Fibroblast of the aortic adventitia (primary cell): ENCODE measurements at places on chromosomes 1 and 21.

- DNase-seq = no peak
Observed at GRCh38 chr1:36096500-36097432, 8.1 kb downstream of the ADPRS start.

DNA sequence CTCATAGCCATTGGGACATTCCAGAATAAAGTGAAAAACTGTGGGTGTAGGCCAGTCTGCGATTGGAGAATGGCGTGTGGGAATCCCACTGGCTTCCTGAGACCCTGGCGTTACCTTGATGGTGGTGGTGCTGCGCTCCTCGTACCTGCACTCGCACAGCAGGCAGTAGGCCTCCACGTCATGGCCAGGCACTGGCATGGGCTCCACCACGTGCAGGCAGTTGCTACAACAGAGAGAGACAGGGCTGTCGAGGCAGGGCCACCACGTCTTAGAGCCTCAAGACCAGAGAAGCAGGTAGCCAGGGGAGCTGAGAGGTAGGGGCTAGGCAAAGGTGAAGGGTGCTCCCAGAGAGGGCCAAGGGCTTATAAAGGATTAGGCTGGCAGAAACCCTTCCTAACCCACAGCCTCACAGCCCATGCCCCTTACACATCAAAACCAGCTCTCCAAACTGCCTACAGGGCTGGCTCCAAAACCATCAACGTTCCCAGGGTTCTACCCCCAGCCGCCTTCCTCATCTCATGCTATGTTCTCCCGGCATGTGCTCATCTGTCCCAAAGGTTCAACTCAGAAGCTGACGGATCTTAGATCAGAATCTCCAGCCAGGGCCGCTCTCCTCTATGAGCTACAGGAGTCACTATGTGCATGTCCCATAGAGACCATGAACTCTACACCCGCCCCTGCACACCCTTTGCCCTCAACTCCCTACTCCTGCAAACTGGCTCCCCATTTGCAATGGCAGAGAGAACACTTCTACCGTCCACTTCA is 7.5 kb downstream of the TMEM9 start:
- DNase-seq = no peak

GRCh38 chr1:224116131-224116530 is 2.2 kb downstream of the FBXO28 start:
- peak; percentile 70 for DNase-seq

GRCh38 chr1:94068096-94068998 is 52.6 kb downstream of the ABCA4 start:
- DNase-seq = no peak

- no peak for DNase-seq
Observed at GRCh38 chr1:53547231-53547790, 88.1 kb downstream of the DMRTB1 start.

GRCh38 chr21:31268090-31268489 is 76.0 kb downstream of the TIAM1 start:
- DNase-seq = no peak

GRCh38 chr1:49466961-49467360 is 556.8 kb downstream of the AGBL4 start:
- no peak for DNase-seq

- no peak for DNase-seq
Observed at GRCh38 chr1:226706684-226707083, 32.4 kb downstream of the ITPKB start.

DNA sequence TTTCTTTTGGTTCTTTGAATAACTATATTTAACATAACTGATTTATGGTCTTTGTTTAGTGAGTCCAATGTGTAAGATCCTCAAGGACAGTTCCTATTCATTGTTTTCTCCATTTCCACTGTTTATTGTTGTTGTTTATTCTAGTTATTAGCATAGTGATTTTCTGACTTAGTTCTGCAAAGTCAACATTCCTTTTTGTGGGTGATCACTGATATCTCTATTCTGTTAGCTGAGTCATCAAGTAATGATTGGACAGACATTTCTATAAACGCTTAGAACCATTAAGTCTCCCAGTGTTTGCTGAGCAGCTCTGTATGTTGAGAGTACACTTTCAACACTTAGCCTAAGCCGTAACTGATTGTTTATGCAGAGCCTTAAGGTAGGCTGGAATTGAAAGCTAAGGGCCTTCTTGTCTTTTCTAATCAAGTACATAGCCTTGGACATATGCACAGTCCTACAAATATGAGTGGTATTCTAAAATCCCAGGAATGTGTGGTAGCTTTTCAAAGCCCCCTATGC is 87.1 kb downstream of the SLC5A9 start:
- no peak for DNase-seq

GRCh38 chr1:97042551-97042950 is 321.0 kb downstream of the PTBP2 start:
- peak; percentile 59 for DNase-seq

- no peak for DNase-seq
Observed at GRCh38 chr1:234488054-234489006, 9.4 kb upstream of the TARBP1 start.

DNA sequence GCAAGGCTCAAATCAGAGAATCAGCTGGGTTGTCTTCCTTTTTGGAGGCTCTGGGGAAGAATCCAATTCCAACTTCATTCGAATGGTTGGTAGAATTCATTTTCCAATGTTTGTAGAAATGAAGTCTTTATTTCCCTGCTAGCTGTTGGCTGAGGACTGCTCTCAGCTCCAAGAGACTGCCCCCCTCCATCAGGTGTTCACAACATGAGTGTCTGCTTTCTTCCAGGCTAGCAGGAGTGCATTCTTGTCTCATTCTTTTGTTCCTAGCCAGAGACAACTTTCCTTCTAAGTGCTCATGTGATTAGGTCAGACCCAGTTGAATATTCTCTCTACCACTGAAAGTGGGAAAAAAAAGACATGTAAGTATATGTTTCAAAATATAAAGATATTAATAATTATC is 95.2 kb downstream of the HLX start:
- DNase-seq = no peak

DNA sequence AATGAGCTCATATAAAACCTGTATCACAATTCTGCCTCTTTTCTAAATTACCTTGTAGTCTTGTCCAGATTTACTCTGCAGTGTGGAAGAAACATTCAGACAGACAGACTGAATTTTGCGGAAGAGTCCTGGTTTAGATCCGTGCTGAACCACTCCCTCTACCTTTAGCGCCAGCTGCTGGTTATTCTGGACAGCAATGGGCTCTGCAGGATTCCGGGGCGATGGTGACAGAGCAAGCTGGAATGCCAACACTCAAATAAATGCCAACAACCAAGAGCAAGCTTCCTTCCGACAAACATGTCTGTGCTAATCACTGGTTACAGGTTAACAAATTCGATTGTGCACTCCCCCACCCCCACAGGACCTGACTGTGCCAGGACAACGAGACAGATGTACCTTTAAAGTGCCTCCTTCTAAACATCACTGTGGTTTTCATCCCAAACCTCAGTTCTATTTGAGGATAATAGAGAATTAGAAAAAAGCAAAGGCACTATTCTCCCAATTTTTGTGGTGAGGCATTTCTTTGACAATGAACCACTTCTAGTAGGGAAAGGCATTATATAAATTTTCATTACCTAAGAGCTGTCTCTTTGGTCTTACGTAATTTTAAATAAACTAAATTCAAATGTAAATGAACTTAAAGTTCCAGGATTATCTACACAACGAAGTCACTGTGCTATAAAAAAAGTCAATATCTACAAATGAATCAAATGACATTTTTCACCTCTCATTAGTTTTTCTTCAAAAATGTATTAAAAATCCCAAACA is 90.4 kb downstream of the INTS7 start:
- peak; percentile 49 for DNase-seq

GRCh38 chr21:42820616-42821465 is 58.5 kb downstream of the WDR4 start:
- no peak for DNase-seq

GRCh38 chr1:198056255-198056654 is 100.5 kb upstream of the NEK7 start:
- DNase-seq = no peak

DNA sequence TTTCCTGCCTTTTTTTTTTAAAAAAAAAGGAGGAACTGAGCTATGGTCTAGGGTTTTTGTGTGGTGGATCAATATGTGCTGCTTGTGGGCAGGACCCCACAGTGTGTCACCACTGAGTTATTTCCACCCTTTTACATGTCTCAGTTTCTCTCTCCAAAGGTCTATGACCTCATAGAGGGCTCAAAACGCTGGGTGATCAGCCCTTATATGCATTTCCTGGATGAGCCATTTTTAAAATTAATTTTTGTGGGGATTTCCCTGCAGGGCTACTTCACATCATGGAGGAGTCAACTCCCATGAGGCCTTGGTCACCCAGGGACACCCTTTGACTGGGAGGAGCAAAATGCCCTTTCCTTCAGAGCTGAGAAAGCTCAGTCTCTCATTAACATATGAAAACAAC is 20.7 kb upstream of the HAO2 start:
- DNase-seq = no peak

GRCh38 chr1:19739628-19740027 is 60.1 kb downstream of the TMCO4 start:
- DNase-seq = no peak

DNA sequence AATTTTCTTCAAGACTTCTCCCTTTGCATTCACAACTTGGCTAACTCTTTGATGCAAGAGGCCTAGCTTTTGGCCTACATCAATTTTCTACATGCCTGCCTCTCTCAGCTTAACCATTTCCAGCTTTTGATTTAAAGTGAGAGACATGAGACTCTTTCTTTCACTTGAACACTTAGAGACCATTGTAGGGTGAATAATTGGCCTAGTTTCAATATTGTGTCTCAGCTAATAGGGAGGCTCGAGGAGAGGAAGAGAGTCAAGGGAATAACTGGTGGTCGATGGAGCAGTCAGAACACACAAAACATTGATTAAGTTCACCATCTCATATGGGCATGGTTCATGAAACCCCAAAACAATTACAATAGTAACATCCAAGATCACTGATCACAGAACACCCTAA is 225.5 kb downstream of the TPR start:
- no peak for DNase-seq

- peak; percentile 90 for DNase-seq
Observed at GRCh38 chr1:66374561-66375111, 159.3 kb upstream of the SGIP1 start.

- no peak for DNase-seq
Observed at GRCh38 chr1:245896258-245896657, 610.8 kb downstream of the SMYD3 start.

DNA sequence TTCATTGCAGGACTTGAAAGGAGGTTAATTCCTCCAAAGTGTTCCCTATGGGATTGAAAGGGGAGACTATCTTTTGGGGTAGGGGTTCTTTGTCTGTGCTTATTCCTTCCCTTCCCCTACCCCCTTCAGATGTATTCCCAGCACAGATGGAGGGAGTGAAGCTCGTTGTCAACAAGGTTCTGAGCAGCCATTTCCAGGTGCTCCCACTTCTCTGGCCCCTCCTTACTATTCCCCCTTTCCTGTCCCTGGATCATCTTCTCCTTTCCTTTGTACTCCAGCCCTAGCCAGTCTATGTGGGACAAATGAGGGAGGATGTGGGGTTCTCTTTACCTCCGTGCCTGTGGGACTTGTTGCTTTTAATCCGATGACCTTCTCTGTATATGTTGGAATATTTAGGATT is 899 bp downstream of the TOMM40L start:
- no peak for DNase-seq

DNA sequence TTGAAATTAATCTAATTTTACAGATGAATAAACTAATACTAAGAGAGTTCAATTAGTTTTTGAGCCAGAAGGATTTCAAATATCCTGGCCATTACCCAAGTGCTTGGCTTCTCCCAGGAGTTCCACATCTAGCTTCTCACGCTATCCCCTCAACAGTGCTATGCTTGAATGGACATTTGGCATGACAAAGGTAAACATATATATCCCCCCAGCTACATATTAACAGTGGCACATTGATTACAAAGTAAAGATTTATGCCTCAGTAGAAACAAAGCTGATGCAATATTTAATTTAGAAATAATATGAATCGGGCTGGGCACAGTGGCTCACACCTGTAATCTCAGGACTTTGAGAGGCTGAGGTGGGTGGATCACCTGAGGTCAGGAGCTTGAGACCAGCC is 434.6 kb upstream of the PRMT6 start:
- DNase-seq = peak; percentile 16

DNA sequence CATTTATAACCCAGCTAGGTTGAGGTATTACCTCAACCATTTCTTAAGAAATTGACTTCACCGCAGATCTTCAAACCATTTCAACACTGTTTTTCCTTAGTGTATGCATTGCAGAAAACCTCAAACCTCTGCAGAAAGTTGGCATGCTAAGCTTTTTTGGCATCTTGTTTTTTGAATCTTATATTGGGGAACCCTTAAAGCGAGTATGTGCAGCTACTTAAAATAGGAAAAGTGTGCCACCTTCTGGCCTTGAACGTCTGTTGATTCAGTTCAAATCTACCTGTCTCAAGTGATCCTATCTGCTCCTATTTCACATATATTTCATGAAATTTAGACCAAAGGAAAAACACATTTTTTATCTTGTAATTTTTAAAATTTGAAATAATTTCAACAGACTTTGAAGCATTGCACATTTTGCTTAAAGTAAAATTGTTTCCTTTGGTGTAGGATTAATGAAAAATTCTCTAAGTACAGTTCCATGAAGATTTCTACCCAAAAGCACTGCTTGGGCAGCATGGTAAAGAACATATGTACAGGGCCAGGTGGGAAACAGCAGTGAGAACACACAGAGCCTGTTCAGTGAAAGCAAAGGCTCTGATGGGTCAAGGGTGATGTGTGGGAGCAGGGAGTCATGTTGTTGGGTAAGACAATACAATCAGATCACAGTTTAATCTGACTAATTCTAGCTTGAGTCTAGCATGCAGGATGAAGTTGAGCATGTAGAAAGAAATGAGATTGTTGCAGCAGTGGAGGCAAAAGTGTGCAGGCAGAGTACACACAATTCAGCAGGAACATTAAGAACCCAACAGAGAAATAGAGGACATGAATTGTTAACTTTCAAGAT is 17.2 kb downstream of the HENMT1 start:
- DNase-seq = peak; percentile 90

- DNase-seq = peak; percentile 95
Observed at GRCh38 chr1:36285443-36286101, 20.6 kb upstream of the SH3D21 start.

- no peak for DNase-seq
Observed at GRCh38 chr1:159055181-159055641, 21.4 kb downstream of the AIM2 start.

- DNase-seq = peak; percentile 54
Observed at GRCh38 chr1:59155351-59155750, 141.5 kb upstream of the FGGY start.

- DNase-seq = no peak
Observed at GRCh38 chr1:220875260-220875659, 4.0 kb upstream of the HLX start.

DNA sequence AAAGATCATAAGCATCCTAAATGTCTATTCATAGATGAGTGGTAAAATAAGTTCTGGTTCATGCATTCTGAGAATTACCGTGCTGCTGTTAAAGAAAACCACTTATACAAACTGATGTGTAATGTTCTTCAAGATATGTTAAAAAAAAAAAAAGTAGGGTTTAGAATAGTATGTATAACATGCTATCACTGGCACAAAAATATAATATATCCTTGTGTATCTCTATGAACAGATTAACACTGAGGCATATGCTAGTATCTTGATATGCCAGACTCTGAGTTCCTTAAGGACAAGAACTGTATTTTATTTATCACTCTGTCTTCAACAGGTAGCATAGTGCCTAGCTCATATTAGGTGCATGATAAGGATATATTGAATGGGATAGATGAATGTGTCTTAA is 108.9 kb downstream of the HS2ST1 start:
- no peak for DNase-seq

- no peak for DNase-seq
Observed at GRCh38 chr1:41509270-41509671, 24.8 kb upstream of the EDN2 start.
